Stimulated activated CD4-positive, alpha-beta T cell treated with anti-CD3 and anti-CD28 coated beads, Interleukin-1b, Interleukin-23, amount 100 ng/mL, for 1 hour (primary cell): ENCODE measurements at places on chromosomes 4 and X.

- DNase-seq, result no peak
Measured at GRCh38 chrX:38214551-38215531, 5.8 kb downstream of the SRPX start.

DNA sequence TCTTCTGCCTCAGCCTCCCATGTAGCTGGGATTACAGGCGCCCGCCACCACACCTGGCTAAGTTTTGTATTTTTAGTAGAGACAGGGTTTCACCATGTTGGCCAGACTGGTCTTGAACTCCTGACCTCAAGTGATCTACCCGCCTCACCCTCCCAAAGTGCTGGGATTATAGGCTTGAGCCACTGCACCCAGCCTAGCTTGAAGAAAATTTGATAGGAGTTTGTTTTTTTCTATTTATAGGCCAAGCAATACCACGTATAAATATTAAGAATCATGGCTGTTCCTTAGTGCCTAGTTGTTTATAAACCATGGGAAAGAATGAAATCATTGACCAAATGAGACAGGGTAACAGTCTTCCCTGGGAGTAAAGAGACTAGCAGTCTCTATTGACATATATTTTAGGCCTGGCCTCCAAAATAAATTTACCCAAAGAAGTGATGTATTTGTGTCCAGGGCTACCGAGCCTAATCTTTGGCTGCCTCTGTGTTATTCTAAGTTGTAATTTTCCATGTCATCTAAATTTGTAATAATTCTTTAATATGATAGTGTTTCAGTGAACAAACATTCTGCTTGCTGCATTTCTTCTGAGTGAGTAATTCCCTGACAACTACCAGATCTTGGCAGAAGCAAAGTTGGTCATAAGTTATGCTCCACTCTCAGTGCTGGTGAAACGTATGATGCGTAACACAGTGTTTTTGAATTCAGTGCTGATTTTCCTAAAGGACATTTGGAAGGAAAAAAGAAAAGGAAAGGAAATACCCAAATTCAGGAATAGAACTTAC is 10.3 kb downstream of the PKD2 start:
- DNase-seq, result no peak

DNA sequence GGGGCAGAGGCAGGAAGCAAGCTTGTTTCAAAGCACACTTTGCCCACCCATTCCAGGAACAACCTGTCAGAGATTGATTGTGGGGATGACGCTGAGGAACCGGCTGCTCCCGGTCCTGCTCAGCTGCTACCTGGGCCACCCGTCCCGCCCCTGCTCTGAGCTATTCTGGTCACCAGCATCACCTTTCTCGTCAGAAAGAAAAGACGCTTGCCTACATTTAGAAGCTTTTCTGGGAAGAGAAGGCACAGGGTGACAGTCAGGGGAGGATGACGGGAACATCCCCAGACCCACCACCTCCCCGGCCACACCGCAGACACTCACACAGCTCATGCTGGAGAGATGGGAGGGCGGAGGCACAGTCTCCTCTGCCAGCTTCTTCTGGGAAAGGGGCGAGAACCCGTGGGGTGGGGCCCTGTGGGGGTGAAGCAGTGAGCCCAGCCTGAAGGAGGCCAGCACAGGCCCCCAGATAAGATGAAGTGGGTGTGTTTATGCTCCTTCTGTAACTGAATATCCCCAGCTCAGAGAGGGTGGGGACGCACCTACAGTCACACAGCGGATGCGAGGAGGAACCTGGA is 81.8 kb downstream of the CPZ start:
- DNase-seq, result no peak

DNA sequence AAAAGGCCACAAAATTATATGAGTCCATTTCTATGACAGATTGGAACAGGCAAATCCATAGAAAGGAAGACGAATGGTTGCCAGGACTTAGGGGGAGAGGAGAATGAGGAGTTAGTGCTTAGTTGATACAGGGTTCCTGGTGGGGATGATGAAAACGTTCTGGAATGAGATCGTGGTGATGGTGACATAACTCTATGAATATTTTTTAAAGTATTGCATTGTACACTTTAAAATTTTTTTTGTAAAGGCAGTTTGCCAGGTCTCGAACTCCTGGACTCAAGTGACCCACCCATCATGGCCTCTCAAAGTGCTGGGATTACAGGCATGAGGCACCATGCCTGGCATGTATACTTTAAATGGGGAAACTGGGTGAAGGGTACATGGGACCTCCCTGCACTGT is 9.9 kb upstream of the CCNQ start:
- no peak for DNase-seq

DNA sequence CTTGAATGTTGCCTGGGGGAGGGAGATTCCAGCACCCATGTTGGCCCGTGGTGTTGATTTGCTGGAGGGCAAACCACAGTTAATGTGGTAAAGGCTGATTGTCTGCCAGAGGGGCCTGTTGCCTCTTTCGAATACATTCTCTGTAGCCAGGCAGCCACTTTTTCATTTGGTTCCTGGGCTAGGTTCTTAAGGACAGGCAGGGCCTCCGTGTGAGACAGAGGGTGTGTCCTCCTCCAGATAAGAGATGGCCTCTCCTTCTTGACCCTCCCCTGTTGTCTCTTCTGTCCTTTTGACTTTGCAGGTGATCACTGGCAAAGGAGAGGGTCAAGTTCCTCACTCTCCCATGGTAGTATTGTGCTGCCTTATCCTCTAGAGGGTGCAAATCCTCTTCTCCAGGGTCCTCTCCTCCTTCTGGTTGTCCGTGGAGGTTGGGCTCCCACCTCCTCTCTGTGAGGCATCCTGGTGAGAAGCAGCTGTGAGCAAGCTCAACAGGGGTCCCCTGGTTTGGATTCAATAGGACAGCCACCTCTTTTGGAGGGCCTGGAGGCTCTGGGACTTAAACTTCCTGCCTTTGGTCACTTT is 44.9 kb downstream of the ZNF182 start:
- no peak for DNase-seq

DNA sequence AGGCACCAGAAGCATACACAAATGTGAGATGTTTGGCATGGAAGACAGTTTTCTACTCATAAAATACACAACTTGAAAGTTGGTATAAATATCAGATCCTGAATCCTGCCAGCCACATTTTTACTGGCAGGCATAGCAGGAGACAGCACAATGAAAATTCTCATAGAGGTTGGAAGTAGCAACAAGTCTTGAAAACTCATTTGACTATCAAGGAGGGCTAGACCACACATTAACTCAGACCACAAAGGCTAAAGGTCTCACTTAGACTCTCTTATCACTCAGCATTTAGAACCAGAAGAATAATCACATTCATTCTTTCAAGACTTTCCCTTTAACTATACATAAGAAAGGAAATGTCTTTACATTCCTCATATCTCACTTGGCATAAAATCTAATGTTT is 56.5 kb downstream of the SORBS2 start:
- DNase-seq, result no peak

- DNase-seq, result no peak
Measured at GRCh38 chr4:102791318-102791835, 30.6 kb upstream of the MANBA start.

- no peak for DNase-seq
Measured at GRCh38 chrX:134782796-134783195, 124.5 kb upstream of the PLAC1 start.

- DNase-seq, result no peak
Measured at GRCh38 chrX:119189115-119189514, 47.0 kb upstream of the PGRMC1 start.

DNA sequence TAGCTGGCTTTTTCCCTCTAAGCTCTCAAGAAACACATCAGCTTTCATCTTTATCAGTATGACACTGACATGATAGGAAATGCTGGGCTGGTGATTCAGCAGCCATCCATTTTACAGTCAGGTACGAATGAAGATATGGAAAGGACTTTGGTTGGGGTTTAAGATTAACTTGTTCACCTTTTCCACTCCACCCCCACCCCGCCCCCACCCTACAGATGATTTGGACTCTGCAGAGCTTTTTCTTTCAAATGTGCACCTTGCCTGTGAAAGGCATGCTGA is 132.6 kb downstream of the AKAP4 start:
- no peak for DNase-seq

DNA sequence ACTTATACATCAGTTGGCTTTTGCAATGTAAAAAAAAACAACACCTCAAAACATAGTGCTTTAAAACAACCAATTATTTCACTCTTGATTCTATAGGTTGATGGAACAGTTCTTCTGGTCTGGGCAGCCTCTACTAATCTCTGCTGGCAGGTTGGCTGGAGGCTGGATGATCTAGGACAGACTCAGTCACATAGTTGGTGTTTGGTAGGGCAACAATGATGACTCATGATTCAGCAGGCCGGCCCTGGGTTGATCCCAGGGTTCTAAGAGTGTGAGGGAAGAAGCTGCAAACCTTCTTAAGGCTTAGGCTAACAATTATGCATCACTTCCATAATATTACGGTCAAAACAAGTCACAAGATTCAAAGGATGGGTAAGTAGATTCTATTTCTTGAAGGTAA is 558.2 kb downstream of the ZNF674 start:
- no peak for DNase-seq

- DNase-seq, result no peak
Measured at GRCh38 chr4:17134565-17134964, 236.1 kb upstream of the LDB2 start.

- no peak for DNase-seq
Measured at GRCh38 chr4:169407217-169407845, 136.6 kb upstream of the SH3RF1 start.

- DNase-seq, result no peak
Measured at GRCh38 chr4:98345838-98346237, 84.7 kb downstream of the RAP1GDS1 start.

DNA sequence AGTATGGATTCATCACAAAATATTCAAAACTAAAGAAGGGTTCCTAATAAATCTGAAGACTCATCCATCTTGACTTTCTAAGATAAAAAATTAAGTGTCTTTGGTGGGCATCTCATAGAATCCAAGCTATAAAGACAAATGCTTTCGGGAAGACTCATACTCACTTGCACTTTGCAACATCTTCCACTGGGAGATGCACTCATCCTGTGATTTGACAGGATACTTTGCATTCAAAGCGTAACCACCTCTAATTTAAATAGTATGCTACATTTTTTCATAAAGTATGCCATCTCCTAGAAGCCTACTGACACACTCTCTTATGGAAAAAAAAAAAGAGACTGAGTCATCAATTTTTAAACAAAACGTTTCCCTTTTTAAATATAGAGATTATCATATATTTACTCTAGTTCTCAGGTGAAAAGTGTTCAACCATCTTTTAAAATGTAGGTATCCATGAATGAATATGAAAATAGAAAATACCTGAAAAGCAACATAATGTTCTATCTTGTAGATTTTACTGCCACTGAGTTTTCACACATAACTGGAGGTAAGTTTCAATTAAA is 119.6 kb downstream of the KLHL13 start:
- no peak for DNase-seq

DNA sequence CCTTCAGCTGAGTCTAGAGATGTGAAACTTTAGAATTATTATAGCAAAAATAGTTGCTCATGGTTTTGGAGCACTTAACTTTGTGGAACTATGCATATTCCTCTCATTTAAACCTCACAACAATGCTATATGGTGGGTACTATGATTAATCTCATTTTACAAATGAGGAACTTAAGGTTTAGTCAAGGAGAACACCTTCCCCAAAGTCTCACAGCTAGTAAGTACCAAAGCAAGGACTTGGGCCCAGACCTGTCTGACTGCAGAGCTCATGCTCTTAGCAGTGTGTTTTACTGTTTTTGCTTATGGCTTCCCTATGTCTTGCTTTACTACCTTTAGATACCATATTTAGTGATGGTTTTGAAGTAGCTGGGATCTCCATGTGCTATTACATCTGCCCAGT is 5.1 kb downstream of the UBE2A start:
- DNase-seq, result no peak

- DNase-seq, result no peak
Measured at GRCh38 chrX:49976682-49977197, 54.3 kb downstream of the CLCN5 start.

DNA sequence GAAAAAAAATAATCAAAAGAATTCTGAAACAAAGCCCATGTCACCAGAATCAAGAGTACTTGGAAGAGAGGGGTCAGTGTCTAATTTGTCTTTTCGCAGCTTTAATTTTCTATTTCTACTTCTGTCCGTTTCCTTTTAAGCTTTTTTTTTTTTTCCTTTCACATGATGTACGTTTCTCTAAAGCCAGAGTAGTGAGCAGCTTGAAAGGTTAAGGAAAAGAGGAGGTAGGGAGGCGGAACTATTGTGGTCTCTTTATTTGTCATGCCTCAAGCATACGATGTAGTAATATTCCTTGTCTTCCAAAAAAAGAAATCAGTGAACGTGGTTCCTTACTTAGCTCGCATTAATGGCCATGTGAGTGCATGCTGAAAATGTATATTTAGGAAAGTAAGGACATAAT is 311.5 kb downstream of the TENM3 start:
- DNase-seq, result no peak

DNA sequence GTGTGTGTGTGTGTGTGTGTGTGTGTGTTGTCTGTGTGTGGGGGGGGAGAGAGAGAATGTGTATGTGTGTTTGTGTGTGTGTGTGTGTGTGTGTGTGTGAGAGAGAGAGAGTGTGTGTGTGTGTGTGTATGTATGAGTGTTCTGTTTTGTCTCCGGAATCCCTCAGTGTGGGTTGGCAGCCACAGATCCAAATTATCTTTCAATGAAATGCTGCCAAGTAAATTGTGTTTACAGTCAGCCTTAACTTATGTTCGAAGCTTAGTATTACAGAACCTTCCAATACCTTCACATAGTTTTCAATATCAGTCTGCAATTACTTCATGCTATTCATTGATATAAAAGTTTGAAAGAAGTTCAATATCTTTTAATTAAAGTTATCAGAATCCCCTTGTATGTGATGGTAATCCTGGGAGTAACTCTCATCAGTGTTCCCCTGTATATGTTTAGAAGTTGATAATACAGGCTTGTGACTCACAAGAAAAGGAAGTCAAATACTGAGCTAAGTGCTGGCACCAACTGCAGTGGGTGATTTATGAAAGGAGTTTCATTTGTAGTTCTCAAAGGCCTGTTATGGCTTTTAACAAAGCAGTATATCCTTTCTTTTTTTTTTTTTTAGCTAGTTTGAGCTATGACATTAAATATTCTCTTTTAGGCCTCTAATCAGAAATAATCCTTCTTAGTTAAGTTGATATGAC is 51.6 kb upstream of the HTR2C start:
- no peak for DNase-seq

DNA sequence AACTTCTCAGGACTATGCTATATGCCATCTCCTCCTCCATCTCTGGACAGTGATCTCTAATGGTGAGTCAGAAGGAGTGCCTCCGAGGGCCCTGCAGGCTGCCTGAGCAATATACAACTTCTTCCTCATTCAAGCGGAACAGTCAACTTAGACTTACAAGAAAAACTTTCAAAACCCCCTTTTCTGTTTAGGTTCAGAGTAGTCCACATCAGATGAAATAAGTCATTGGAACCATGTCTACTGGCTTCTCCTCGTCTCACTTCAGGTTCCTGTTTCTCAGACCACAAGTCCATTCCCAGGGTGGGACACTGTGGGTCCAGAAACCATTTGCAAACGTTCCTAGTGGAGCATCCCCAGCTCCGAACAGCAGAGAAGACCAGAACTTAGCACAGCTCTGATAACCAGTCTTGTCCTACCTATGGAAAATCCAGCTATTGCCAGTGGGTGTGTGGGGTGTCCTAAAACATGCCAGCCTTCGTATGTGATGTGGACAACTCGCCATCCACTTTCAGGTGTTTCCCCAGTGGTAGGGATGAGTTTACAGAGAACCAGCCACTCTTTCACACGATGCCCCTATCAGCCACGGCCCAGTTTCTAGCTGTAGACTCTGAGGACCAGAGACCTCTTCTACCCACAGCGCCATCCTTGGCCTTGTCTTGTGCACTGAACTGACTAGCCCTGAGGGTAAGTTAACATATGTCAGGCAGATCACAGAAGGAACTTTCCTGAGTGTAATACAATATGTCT is 32.7 kb upstream of the NKRF start:
- no peak for DNase-seq

- no peak for DNase-seq
Measured at GRCh38 chr4:100075056-100075455, 115.2 kb downstream of the DDIT4L start.
